ENCODE measurements at places on chromosomes 3 and 15.

GRCh38 chr3:3038201-3038991 is 71.8 kb downstream of the IL5RA start:
- DNase-seq = no peak

DNA sequence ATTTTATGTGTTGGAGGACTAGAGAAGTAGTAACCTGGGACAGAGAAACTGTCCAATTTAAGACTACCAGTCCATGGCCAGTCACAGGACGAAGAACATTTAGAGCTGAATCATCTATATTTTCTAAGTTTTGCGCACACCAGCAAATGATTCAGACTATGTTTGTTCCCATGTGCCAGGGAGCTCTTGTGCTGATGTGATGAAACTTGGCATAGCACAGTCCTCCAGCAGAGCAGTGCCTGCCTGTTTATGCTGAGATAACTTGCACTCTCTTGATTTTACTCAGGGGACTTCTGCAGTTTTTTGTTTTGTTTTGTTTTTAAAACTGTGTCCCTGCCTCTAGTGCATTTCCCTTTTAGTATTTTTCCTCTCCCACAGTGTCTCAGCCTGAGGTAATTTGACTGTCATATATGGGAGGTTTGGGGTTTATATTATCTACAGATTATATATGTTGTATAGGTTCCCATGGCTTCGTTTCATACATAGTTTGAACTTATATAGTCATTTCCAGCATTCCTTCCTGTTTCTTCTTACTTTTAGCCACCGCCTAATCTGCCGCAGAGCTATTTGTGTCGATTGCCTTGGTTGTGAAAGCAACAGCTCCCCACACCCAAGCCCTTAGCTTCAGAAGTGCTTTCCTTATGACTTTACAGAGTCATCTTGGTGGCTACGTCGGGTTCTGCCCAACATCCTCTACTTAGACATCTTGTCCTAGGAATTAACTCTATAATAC is 45.5 kb downstream of the PPM1L start:
- no peak for DNase-seq

DNA sequence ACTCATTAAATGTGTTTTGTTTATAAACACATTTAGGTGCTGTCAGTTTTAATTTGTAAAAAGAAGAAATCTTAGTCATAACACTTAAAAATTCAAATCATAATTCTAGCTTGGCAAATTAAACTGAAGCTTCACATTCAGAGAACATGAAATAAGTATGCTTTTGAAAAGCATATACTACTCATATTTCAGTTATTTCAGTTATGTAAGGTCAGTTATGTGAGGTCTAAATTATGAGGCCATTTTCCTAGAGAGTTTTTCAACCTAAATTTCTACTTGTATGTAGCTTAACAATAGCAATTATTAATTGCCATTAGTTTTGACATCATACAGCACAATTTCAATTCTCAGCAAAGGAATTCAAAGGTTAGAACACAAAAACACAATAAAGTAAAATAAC is 465.0 kb downstream of the PLOD2 start:
- DNase-seq = no peak

- DNase-seq = no peak
Observed at GRCh38 chr3:188330138-188330537, 176.2 kb downstream of the LPP start.

DNA sequence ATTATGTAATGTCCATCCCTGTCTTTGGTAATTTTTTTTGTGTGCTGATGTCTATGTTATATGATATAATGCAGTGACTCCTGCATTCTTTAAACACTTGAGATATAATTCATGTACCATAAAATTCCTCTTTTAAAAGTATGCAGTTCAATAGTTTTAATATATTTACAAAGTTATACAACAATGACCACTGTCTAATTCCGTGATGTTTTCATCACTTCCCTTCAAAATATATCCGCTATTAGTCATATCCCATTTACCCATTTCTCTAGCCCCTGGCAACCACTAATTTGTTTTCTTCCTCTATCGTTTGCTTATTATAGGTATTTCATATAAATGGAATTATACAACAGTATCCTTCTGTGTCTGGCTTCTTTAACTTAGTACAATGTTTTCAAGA is 64.9 kb upstream of the SUCLG2 start:
- no peak for DNase-seq
